ELR (cell line): ENCODE measurements at places on chromosomes 7 and 10.
A peak's percentile ranks its signal among the peaks of the same experiment; 100 is the strongest.

GRCh38 chr7:54689394-54690049 lies 69.5 kb downstream of the SEC61G start:
- DNase-seq = no peak

GRCh38 chr10:24920907-24921881 lies 31.2 kb downstream of the PRTFDC1 start:
- DNase-seq = peak; percentile 98

DNA sequence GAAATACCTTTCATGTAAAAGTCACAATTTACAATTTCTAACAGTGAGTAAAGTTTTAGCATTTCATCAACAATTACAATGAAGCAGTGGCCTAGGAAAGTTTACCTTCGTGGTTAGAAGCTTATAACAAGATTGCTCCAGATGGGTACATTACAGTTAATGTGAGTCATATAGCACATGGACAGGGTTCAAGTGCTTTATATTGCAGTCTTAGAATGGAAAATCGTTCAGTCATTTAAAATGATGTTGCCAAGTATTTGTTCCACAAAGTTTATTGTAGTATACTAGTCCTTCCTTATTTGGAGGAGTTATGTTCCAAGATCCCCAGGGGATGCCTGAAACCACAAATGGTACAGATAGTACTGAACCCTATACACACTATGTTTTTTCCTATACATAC lies 174.6 kb upstream of the TARP start:
- DNase-seq = no peak

DNA sequence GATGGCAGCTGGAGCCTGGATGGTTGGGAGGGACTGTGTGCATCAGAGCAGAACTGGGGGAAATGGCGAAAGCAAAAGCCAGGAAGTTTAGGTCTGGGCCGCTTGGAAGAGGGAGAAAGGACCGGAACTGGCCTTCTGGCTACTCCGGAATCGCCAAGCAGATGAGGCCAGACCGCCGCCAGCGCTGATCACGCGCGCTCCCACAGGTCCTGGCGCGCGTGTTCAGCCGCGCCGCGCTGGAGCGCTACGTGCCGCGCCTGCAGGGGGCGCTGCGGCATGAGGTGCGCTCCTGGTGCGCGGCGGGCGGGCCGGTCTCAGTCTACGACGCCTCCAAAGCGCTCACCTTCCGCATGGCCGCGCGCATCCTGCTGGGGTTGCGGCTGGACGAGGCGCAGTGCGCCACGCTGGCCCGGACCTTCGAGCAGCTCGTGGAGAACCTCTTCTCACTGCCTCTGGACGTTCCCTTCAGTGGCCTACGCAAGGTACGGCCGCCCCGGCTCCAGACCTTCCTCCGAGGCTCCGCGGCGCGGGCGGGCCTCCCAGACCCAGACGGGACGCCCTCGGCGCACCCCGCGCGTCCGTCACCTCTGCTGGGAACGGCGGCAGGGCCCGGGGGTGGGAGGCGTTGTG lies 2.0 kb downstream of the CYP26C1 start:
- peak; percentile 53 for DNase-seq

GRCh38 chr10:124743191-124744101 lies 732 bp downstream of the FAM53B start:
- DNase-seq = peak; percentile 55

GRCh38 chr7:102416406-102416805 lies 17.0 kb upstream of the ORAI2 start:
- DNase-seq = no peak

GRCh38 chr10:131568866-131569265 lies 257.3 kb upstream of the TCERG1L start:
- no peak for DNase-seq

DNA sequence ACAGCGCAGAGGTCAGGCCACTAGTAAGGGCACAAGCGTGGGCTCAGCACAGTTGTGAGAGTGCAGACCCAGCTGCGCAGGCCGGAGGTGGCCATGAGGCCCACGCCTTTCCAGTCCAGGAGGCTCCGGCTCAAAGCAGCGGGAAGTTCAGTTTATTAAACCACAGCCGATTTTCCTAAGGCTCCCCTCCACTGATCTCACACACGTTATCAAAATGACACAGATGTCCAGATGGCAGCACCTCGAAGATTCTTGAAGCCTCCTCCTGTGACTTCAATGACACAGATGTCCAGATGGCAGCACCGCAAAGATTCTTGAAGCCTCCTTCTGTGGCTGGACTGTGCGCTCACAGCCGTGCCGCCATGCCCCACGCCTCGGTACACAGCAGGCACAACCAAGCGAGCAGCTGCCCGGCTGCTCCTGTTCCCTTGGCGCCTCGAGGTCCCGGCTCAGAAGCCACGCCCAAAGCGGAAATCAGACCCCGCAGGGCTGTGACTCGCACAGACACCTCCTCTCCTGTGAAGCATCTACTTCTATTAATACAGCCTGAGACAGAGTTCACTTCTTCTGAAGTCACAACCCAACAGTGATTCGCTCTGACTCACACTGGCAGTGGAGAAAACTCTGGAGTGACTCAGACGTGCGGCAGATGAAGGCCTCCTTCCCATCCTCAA lies 122.7 kb downstream of the MAD1L1 start:
- DNase-seq = peak; percentile 99

DNA sequence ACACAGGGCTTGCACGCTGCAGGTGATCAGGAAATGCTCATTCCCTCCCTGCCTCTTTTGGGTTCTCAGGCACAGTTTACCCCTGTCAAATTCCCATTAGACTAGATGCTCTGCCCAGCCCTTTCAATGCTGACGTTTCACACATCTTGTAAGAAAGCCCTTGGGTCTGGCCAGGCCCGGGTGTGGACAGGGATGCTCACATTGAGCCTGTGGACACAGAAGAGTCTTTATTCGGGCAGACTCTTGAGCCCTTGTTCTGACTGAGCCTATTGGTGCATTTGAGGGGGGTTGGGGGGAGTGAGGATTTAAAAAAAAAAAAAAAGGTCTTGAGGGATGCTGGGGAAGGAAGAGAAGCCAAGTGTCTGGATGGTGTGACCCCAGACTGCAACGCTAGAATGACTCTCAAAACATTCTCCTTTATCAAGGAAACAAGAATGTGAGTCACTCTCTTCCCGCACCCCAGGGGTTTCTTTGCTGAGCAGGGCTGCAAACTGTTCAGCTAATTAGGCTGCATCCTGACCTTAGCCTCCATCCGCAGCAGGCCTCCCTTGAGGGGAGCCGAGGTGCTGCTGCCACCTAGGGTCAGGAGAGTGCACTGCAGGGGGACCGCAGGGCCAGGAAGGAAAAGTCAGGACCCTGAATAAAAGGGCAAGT lies 53.6 kb upstream of the TMEM72 start:
- peak; percentile 94 for DNase-seq

DNA sequence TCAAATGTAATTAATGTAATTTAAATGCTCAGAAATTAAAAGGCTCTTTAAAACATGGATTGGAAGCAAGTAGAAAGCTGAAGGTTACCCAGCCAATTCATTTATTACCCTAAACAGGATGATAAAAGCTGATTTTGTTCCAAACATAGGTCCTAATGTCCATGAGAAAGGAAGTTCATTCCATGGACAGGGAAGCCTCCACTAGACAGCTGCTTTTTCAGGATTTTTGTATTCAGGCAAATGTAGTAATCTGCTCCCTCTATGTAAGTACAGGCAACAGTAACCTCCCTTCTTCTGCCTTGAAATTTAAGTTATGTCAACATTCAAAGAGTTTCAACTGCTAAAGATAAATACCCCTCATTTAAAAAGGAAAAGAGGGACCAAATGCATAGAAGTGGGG lies 123.0 kb upstream of the WNT16 start:
- no peak for DNase-seq
